HCT116 (cell line): ENCODE measurements at places on chromosomes 6 and 20.

- peak; percentile 13 for DNase-seq
Measured at GRCh38 chr6:31336896-31337496, 20.0 kb downstream of the HLA-B start.

DNA sequence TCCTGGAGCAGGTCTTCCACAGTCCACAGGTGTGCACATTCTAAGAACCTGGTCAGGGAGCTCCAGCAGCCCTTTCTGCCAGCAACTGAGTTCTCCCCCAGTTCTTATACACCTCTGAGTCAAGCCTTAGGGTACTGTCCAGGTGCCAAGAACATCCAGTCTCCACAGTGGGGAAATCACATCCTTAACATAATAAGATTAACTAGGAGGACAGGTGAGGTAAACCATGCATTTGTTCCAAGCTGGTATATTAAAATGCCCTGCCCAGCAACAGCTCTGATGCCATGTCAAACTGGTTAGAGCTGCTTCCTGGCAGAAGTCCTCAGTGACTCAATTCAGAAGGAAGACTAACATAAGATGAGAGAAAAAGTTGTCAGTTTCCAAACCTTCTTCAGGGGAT, 303.9 kb upstream of the SGK1 start:
- no peak for DNase-seq

DNA sequence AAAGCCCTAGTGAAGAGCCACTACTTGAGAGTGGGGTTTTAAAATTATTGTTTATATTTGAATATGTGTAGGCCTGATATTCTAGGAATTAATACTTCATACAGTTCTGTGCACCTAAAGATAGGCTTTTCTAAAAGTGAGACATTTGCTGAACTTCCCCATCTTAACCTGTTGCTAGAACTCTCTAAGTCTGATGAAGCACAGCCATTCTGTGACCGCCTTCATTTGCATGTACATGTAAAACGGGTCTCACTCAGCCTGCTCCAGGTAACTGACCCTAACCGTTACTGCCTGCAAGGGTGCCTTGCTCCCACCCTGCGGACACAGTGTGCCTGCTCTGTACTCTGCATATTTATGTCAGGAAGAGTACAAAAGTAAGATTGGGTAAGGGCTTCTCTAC, 44.3 kb upstream of the IRF4 start:
- DNase-seq = no peak

DNA sequence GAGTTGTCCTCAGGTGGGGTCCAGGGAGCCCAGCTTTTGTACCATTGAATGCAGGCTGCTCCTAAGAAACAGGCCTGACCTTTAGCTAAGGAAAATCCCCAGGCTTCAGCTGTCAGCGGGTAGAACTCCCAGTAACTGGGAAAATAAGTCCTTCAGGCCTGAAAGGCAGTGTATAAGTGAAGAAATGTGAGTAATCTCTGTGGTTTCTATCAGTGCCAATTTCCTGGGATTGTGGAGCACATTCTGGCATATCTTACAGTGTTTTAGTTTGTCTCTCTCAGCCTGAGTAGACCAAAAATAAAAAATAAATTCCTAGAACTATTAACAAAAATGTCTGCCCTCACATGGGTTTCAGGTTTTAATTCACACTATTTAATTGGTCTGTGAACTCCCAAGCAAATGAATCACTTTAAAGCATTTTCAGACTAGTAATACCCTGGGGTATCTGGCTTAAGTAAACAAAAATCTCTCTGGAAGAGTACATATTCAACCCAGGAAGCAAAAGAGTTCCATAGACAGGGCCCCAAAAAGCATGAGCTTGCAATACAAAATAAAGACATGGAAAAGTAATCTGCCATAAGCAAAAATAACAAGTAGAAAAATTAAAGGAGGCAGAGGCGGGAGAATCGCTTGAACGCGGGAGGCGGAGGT, 566.2 kb upstream of the NOX3 start:
- no peak for DNase-seq

DNA sequence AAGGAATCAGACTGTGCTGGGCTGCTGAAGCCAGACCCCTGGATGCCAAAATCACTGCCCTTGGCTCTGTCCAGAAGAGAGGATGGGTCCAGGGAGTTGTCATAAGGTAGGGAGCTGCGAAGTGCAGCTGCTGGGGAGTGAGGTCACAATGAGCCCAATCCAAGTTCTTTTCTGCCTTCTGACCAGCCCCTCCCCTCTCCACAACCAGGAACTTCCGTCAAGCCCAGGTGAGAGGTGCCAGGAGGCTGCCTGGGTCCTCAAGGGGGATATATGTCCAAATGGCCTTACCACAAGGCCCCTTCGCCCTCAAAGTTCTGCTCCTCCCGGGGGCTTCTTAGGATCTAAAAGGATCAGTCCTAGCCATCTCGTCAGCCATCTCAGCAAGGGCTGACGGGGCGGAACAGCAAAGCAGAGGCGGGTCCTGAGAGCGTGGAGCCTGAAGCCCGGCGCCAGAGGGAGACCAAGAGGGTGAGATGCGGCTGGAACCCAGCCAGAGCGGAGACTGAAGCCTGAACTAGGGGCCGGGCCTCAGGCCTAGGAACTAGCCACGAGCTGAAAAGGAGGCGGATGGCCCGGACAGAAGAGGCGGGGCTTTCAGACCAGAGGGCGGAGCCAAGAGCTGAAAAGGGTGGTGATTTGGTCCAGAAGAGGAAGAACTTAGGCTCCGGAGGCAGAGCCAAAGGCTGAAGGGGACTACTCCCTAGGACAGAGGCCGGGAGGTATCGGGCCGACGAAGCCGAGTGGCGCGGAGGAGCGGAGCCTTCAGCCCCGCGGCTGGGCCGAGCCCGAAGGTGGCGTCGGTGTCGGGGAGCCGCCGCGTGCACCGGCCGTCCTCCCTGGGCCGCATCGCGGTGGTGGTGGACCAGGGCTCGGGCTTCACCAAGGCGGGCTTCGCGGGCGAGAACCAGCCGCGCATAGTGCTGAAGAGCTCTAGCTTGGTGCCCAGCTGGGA, at the start of gene ACTL10:
ACTL10 (plus strand) TSS at position 651 of the 952 bp plus-strand sequence. CDS start 555 bp downstream, outside the sequence.
- no peak for DNase-seq

- no peak for DNase-seq
Measured at GRCh38 chr20:11651138-11651537, 266.6 kb upstream of the BTBD3 start.

GRCh38 chr6:147637620-147638195, 129.2 kb downstream of the SAMD5 start:
- no peak for DNase-seq

GRCh38 chr6:43669050-43669921, 18.3 kb downstream of the MRPS18A start:
- DNase-seq = no peak

DNA sequence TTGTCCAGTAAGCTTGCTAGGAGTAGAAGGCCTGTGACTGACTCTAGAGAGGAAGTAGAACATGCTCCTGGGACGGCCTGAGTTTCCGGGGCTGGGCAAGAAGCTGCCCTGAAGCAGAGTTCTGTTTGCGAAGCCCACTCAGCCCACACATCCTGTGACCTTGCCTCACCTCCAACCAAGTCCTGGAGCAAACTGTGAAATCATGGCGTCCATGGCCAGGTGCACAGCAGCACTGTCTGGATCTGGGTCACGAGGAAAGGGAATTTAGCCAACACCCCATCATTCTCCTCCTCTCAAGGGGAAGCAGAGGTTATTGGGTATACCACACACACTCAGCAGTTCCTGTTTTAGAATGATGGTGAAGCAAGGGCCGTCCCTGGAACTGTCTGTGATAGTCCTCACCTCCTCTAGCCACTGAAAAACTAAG, 87.5 kb downstream of the CRYBG1 start:
- DNase-seq = no peak

DNA sequence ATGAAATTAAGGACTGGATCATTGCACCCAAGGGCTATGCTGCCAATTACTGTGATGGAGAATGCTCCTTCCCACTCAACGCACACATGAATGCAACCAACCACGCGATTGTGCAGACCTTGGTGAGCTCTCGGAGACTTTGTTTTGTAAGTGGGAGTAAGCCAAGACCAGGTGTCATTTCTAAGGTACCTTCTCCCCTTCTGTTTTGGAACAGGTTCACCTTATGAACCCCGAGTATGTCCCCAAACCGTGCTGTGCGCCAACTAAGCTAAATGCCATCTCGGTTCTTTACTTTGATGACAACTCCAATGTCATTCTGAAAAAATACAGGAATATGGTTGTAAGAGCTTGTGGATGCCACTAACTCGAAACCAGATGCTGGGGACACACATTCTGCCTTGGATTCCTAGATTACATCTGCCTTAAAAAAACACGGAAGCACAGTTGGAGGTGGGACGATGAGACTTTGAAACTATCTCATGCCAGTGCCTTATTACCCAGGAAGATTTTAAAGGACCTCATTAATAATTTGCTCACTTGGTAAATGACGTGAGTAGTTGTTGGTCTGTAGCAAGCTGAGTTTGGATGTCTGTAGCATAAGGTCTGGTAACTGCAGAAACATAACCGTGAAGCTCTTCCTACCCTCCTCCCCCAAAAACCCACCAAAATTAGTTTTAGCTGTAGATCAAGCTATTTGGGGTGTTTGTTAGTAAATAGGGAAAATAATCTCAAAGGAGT, 30.4 kb downstream of the TXNDC5 start:
- DNase-seq = no peak
